ENCODE measurements at places on chromosomes 4 and X. TPM values are rescaled to one million over a fixed set of nuclear protein-coding genes. Genes with fewer than 3 reads are reported as not detected.

SYNPO2 gene
- polyA plus RNA-seq: 17.6 TPM

- no peak for DNase-seq
Observed at GRCh38 chr4:2255501-2256155, 6.3 kb downstream of the MXD4 start.

DNA sequence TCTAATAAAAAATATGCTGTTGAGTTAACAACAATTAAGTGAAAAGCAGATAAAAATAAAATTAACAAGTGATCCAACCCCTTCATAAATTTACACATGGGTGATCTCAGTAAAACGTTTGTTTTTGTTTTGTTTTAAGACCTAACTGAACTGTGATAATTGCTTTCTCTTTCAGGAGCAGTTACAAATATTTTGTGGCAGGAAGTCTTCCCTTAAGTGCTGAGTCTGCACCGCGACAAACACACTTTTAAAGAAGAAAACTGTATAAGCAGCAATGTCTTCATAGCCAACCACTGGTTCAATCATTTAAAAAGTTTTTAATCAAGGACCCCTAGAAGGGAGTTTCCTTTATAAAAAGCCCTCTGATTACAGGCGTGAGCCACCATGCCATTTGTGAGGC is 53.7 kb upstream of the NFKB1 start:
- no peak for DNase-seq

DNA sequence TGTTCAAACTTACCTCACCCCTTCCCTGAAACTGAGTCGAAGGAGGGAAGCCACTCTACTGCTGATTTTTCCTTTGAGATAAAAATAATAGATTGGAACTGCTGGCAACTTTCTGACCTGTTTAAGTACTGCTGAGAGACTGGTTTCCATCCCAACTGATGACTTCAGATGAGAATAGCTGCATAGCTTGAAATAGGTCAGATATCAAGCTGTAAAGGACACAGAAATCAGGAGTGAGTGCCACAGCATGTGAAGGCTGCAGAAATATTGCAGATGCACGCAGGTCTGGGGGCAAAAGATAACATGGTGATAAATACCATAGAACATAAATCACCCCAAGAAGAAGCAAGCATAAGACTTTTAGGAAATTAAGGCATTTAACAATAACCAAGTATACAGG is 923.2 kb downstream of the SH3BGRL start:
- DNase-seq: no peak

GRCh38 chrX:19924285-19924684 is 36.9 kb upstream of the SH3KBP1 start:
- no peak for DNase-seq

GRCh38 chr4:13263967-13264525 is 220.1 kb downstream of the RAB28 start:
- no peak for DNase-seq

GRCh38 chrX:11754958-11755645 is 2.9 kb upstream of the MSL3 start:
- no peak for DNase-seq

SLAIN2 gene
- polyA plus RNA-seq: 73.8 TPM

DNA sequence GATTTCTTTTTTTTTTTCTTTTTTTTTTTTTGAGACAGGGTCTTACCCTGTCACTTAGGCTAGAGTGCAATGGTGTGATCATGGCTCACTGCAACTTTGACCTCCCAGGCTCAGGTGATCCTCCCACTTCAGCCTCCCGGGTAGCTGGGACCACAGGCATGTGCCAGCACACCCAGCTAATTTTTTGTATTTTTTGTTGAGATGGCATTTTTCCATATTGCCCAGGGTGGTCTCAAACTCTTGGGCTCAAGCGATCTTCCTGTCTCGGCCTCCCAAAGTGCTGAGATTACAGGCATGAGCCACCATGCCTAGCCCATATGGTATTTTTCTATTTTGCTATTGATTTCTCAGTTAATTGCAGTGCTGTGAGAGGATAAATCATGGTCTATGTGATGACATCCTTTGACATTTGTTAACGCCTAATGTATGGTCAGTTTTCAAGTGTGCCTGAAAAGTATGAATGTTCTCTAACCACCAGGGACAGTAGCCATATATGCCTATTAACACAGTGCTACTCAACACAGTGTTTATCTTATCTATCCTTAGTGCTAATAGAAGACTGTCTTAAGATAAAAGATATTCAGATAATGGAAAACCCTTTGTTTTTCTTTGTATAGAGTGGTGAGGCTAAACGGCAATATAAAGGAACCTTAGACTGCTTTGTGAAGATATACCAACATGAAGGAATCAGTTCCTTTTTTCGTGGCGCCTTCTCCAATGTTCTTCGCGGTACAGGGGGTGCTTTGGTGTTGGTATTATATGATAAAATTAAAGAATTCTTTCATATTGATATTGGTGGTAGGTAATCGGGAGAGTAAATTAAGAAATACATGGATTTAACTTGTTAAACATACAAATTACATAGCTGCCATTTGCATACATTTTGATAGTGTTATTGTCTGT is 9.1 kb upstream of the HSPA4L start:
- DNase-seq: no peak

DNA sequence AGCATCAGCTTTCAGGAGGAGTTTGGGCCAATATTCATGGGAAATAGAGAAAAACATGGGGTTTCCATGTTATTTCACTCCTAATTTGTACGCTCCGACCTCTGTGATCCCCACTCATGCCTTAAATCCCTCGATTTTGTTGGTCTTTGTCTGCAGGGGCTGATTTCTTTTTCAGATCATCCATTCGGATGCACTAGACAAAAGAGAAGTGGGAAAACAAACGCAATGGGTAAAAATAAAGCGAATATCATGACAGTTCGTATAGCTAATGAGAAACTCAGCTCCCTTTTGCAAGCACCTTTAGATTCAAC is 139.1 kb upstream of the PLAC1 start:
- DNase-seq: no peak

GRCh38 chr4:40122941-40123340 is 66.3 kb downstream of the N4BP2 start:
- DNase-seq: no peak

DNA sequence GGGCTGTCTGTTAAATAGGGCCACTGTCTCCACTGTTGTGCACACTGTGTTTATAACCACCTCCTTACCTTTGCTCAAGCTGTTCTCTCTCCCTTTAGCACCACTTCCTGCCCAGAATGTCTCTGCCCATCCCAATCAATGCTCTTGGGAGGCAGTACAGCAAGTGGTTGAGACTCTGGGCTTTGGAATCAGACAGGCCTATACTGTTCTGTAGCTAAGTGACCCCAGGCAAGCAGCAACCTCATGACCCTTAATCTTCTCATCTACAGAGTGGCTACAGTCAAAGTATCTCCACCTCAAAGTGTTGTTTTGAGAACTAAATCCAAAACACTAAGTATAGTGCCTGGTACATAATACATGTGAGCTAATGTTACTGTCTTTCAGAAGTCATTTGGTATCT is 3.8 kb upstream of the TXK start:
- DNase-seq: no peak
